ENCODE measurements at places on chromosomes 16 and 17.

GRCh38 chr16:84302111-84302954 lies 7.7 kb downstream of the WFDC1 start:
- no peak for DNase-seq

DNA sequence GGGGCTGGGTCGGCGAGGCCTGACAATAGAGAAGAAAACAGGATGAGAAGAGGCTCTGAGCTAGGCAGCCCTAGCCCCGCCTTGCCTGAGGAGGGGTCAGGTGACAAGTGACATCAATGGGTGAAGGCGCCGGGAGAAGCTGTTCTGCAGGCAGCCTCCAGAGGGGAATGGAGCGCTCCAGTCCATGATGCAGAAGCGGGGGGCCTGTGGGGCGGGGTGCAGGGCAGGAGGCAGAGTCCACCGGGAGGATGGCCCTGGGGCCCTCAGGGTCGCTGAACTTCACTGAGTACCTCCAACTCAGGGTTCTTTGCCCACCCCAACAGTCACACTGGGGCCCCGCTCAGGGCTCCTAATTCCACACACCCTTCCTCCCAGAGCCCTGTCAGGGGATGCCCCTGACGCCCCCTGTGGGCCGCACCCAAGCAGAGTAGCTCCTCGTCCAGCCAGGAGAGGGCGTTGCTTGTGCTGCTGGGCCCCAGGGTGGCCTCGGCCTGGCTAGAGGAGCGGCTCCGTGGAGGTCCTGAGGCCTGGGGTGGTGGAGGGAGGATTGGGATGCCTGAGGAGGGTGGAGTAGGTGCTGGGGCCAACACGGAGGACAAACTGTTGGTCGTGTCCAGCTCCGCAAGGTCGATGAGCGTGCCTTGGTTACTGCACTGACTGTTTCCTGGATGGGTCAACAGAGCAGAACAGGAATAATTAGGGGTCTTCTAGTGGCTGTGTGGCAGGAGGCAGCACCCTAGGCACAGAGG lies 20.8 kb downstream of the GGA3 start:
- DNase-seq: peak; percentile 51

- no peak for DNase-seq
Measured at GRCh38 chr17:76585033-76585648, 519 bp downstream of the ST6GALNAC2 start.

GRCh38 chr16:89999831-90000574 lies 19.3 kb downstream of the DBNDD1 start:
- DNase-seq: no peak

GRCh38 chr16:81623365-81624102 lies 155.6 kb upstream of the PLCG2 start:
- DNase-seq: peak; percentile 43

DNA sequence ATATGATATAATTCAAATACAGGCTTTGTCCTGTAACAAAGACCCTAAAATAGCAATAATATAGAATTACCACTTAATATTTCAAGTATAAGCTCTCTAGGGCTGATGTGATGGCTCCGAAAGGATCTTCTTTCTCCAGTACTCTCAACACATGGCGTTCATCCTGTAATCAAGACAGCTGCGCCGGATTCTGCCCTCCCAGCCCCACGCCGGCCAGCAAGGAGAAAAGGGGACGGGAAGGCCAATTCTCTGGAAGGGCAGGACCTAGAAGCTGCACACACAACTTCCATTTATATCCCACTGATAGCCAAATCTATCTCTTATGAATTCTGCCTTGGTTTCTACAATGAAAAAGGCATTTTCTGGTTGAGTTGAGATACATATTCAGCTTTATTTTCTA lies 32.0 kb downstream of the CCDC182 start:
- no peak for DNase-seq

DNA sequence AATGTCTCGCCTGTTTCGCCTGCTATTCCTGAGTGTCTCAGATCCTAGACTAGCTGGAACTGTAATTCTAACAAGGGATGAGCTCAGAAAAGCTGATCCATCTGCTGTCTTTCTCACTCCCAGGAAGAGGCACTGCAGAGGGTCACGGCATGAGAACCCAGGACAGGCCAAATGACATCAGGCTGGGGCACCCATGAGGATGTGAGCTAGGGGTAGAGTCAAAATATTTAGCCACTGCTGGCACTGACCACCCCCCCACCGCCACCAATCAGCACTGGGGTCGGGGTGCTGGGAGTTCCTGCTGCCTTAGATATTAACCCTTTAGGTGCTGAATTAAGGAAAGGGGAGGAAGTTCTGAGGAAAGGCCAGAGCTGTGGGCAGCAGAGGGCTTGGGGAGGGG lies 112.4 kb downstream of the IRX3 start:
- DNase-seq: no peak

DNA sequence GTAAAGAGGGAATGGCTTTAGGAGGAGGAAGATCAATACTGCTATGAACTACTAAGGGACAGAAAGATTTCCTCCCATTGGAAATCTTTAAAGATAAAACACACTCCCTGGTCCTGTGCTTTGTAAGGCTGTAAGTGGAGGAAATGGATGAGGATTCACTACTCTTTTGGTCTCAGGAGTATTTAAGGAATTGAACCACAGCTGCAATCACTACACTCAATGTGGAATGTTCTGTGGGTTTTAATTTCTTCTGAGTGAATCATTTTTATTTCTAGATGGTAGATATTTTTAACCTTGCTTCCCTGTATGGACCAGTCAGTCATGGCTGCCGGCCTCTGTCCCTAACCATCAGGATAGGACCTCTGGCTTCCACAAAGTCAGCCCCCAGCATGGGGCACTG lies 65.6 kb downstream of the SDR42E1 start:
- no peak for DNase-seq

DNA sequence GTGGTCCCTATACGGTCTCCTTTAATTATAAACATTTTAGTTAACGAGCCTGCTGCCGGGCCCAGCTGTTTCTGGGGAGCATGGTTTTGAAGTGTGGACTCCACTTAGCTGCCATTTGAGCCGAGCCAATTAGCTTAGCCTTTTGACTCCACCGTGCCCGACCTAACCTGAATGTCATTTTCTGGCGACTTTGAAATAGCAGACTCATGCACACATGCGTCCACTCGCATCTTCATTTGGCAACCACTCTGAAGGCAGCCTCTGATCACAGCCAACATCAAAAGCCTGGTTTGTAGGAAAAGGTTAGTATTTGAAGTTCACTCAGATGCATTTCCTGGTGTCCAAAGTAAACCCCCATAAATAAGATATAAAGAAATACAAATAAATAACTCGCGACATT lies 16.8 kb downstream of the AXIN2 start:
- no peak for DNase-seq

DNA sequence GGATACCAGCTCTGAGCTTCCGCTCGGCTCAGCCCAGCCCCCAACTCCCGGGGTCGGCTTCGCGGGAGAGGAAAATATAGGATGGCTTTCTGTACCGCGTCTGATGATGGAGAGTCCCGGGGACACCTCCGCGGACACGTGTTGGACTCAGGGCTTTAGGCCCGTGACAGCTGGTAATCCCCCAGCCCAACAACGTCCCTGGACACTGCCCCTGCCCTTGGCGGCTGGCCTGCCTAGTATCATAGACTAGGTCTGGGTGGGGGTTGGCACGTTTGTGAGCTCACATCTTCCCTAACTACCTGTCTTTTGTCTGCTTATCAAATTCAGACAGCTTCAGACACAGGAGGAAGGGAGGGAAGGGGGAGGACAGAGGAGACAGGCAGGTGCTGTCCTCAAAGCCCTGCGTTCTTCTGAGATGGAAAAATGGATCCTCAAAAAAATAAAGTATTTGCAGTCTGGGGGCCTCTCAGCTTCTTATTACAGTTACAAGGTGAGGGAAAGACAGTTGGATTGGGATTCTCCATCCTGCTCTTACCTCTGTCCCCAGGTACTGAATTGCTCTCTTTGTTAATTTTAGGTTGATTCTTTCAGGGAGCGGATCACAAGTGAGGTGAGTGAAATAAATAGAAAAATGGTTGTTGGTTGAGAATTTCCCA lies 698 bp downstream of the PSME3 start:
- peak; percentile 21 for DNase-seq

DNA sequence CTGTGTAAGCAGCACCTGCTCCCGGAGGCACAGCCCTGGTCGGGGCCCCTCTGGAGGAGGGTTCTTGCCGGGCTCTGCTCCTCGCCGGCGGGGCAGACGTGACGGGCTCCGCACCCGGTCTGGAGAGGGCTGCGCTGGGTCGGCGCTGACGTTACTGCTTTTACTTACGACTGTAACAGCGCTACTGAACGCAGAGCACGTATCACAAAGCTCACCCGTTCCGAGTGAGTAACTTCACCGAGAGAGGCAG lies 1.3 kb upstream of the RAB40C start:
- peak; percentile 62 for DNase-seq

DNA sequence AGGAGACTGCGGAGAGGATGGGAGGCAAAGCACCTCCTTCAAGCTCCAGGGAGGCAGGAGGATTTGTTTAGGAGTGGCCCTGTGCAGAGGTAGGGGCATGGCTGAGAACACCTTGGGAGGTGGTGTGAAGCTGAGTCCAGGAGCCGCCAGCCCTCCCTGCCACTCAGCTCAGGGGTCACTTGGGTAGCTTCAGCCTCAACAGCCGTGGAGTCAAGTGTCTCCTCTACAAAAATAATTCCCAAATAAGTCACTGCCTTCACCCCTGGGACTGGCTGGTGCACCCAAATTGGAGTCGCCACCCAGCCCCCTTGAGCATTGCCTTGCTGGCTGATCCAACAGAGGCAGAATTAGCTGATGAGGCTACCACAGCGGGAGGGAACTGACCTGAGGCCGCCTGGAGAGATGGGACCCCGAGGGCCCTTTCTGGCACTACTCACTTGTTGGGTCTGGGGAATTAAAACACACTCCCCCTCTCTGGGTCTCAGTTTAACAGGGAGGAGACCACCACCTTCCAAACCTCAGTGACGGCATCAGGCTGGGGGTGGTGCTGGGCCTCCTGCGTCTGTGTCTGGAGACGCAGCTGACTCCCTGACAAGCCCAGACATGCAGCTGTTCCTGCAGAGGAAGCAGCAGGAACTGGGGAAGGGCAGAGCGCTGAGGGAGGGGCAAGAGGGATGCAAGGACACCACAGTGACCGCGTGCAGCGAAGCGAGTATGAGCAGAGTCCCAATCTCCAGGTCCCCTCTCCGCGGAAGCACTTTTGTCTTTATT lies 87.9 kb upstream of the TOB1 start:
- DNase-seq: no peak

DNA sequence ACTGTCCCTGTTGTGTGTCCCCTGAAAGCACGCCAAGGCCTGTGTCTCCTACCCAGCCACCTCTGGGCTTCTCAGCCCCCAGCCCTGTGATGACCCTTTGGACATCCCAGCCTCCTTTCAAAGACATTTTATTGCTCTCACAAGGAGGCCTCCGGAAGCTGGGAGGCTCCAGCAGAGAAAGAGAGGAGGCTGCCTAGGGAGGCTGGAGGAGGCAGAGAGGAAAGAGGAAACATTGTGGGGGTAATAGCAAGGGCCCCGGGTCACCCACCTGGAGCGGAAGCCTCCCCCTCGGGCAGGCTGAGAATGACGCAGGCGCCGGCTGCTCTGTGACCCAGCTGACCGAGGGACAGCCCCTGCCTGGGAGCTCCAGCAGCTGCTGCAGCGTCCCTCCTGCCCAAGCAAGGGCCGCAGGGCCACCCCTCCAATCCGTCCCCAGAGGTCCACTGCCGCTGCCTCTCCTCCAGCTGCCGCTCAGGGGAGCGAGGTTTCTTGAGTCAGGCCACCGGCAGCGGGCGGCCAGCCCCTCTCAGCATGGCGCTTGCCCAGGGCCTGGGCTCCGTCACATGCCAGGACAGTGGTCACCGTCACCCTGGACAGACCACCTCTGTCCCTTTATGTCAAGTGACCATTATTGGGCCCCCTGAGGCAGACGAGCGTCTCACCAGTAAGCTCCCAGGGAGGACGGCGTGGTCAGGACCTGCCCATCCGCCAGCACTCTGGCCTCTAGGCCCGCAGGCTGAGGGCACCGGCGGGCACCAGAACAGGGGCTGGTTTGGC lies 29.3 kb downstream of the ACTG1 start:
- DNase-seq: no peak

GRCh38 chr16:48959204-48959603 lies 322.4 kb downstream of the CBLN1 start:
- no peak for DNase-seq

- no peak for DNase-seq
Measured at GRCh38 chr17:11144358-11145233, 96.4 kb upstream of the SHISA6 start.

GRCh38 chr16:87949071-87949744 lies 2.0 kb upstream of the BANP start:
- no peak for DNase-seq

DNA sequence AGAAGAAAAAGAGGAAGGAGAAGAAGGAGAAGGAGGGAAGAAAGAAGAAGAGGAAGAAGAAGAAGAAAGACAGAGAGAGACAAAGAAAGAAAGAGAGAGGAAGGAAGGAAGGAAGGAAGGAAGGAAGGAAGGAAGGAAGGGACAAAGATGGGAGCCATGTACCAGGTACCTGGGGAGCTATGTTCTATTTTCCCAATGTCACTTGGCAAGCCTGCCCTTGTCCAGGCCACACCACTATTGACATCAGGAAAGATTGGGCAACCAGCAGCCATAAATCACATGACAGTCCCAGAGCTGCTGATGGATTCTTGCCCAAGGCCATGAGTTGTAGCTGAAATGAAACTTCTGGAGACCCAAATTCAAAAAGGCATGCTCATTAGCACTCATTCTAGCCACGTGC lies 2.7 kb upstream of the CES1 start:
- no peak for DNase-seq

DNA sequence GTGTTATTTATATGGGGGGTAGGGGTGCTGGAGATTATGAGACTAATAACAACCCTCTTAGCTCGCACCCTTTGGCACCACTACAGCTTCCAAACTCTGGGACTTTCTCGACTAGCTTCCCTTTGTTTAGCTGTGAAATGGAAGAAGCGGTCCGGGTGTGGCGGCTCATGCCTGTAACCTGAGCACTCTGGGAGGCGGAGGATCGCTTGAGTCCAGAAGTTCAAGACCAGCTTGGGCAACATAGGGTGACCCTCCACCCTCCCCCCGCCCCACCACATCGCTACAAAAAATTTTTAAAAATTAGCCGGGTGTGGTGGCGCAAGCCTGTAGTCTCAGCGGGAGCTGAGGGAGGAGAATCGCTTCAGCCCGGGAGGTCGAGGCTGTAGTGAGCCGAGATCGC lies 814 bp upstream of the CDH3 start:
- DNase-seq: no peak

DNA sequence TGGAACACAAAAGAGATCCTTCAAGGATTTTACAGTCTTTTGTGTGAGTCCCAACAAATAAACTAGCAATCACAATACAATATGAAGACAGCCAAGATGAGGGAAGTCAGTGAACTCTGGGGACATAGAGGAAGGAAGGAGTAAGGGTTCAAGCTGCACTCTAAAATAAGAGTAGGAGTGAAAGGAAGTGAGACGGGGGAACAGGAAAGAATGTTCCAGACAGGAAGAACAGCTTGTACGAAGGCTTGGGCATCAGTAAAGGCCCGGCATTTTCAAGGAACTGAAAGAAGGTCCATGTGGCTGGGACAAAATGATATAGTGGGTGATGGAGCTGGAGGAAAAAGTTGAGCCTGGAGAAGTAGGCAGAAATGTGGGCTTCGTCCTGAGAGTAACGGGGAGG lies 4.5 kb downstream of the CCL17 start:
- no peak for DNase-seq

- DNase-seq: no peak
Measured at GRCh38 chr16:49661465-49662187, 194.3 kb downstream of the ZNF423 start.
